Activated naive CD4-positive, alpha-beta T cell (primary cell): ENCODE measurements at places on chromosomes 11 and 22.

- DNase-seq, result no peak
Observed at GRCh38 chr11:73149105-73149504, 7.0 kb upstream of the FCHSD2 start.

DNA sequence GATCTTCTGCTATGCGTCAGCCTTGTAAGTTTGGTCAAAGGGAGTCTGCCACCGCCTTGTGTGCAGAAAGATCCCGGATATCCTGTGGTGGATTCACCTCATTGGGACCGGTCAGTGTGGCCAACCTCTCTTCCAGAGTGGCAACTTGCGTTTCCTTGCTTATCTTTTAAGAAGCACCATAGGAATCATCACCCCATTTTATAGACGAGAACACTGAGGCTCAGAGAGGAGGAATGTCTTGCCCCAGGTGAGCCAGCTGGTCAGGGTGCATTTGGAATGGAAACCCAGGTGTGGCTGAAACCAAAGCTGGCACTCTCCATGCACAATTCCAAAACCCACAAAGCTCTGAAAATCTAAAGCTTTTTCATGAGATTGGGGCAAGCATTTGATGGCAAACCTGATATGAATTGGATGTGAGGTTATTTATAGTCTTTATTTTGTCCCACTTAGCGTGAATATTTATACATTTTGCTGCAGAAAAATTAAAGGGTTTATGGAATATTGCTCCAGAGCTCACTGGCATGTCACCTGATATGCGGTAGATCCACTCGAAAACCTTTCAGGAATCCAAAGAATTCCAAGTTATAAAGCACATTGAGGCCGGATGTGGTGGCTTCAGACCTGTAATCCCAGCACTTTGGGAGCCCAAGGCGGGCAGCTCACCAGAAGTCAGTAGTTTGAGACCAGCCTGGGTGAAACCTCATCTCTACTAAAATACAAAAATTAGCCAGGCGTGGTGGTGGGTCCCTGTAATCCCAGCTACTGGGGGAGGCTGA lies 12.1 kb upstream of the EIF3D start:
- DNase-seq, result no peak

- DNase-seq, result no peak
Observed at GRCh38 chr22:46866591-46866990, 104.1 kb downstream of the TBC1D22A start.

DNA sequence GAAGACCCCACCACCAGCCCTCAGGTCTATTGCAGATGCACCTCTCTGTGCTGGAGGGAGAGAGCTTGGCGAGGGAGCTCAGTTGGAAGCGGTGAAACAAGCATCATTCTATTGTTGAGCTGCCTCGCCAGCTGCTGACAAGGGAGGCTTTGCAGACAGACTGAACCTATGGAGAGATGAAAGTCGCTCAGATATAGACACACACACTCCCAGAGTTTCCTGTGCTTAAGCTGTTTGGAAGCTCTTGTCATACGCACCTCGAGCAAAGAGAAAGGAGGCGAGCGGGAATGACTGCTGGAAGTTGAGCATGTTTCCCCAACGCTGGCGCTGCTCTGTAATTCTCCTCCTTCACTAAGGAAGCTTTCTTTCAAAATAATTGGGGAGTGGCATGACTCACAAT lies 126.1 kb downstream of the TRIM29 start:
- DNase-seq, result no peak

DNA sequence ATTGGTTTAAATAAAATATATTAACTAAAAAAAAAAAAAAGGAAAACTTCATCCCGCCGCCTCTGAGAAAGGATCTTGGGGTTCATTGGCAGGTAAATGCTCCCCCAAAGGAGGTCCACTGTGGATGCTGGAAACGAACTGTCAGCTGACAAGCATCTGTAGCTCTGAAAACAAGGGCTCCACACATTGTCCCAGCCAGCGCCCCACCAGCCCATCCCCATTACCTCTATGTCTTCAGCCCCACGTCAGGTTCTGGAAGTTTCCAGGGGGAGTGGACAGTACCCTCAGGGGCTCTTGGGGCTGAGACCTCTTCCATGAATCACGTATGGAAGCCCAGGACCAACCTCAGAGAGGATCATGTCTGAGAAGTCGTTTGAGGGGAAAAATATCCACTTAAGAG lies 66.4 kb upstream of the WNT7B start:
- DNase-seq, result no peak

DNA sequence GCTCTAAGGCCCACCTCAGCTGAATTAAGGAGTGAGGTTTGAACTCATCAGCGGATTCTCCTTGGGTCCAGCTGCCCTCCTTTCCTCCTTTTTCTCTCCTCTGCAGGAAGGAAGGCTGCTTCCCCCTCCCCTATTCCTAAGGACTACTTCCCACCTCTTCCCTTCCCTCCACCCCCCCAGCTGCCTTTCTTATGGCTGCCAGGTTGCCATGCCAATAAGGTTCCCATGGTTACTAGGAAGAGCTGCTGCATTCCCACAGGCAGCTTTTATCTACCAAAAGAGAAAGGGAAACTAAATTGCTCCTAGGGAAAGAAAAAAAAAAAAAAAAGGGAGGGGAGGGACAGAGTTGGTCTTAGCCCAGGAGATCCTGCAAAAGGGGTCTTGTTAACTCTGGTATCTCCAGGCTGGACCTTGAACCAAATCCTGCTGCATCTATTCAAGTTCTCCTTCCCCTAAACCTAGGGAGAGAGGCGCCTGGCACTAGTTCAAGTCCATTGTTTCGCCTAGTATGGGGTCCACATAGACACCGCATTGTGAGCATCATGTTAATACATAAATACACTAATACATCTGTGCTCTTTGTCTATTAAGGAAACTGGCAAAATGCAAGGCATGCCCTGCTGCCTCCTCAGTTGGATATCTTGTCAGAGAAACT lies 21.2 kb upstream of the FEZ1 start:
- DNase-seq, result no peak

GRCh38 chr22:47060718-47061117 lies 298.3 kb downstream of the TBC1D22A start:
- DNase-seq, result no peak

DNA sequence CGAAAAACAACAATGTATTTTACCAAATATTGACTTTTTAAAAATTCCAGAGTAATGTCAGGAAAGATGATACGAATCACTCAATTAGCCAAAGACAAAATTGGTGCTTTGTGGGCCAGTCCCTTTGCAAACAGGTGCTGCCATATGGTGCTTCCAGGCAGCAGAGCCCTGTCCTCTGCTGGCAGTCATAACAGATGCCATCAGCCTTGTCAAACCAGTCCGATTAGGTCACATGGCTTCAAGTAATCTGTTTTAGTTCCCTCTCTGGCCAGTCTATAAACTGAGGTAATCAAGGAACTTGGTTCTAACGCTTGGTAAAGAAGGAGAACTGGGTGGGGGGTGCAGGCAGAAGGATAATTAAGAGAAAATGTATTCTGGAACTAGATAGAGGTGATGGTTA lies 49.1 kb upstream of the CAPRIN1 start:
- DNase-seq, result no peak

GRCh38 chr11:13262096-13262495 lies 15.5 kb upstream of the BMAL1 start:
- DNase-seq, result no peak

- DNase-seq, result no peak
Observed at GRCh38 chr11:92758241-92758780, 211.1 kb upstream of the MTNR1B start.

DNA sequence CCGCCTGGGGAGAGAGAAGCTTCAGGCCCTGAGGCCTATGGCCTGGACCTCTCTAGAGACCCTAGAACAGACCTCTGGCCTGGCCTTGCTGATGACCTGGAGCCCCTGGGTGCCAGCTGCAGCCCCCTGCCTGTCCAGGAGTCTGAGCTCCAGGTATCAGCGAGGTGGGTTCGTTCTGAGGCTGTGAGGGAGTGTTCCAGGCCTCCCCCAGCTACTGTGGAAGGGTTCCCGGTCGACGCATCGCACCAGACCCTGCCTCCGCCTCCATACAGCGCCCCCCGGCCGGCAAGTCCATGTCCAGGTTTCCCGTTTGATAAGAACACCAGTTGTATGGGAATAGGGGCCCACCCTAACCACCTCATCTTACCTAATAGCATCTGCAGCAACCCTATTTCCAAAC lies 111.1 kb downstream of the KCNQ1 start:
- DNase-seq, result no peak

DNA sequence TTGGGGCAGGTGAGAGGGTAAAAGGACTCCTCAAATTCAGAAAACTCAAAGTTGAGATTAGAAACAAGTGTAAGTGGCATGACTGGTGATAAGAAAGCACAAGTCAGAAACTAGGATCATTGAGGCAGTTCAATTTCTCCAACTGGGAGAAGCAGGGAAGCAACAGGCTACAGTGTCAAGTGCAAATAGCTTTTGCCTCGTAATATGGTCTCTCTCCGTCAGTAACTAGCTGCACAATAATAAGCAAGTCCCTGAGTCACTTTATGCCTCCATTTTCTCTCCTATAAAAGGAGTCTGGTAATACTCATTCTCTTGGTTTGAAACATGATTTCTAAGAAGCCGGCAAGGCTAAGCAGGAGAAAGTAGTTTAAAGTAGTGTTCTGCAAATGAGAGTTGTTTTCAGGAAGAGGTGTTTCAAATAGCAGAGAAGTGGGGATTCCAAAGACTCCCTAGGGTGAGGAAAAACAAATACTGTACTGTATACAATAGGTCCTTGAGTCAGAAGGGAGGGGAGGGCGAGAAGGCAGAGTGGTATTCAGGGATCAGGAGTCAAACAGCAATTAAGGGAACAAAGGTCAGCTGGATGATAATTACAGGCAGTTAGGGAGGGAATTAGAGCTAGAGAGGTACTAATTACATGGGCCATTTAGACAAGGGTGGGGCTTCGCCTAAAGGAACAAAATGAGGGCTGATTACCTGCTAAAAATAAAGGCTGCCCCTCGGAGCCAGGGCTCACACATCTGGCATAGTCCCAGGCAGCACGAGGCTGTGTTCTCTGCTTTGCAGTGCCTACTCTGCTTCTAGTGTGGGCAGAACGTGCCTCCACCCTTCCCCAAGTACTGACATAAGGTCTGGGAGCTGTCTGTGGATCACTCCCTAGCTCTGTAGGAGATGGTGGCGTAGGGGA lies 96.0 kb upstream of the BDNF start:
- DNase-seq, result no peak

DNA sequence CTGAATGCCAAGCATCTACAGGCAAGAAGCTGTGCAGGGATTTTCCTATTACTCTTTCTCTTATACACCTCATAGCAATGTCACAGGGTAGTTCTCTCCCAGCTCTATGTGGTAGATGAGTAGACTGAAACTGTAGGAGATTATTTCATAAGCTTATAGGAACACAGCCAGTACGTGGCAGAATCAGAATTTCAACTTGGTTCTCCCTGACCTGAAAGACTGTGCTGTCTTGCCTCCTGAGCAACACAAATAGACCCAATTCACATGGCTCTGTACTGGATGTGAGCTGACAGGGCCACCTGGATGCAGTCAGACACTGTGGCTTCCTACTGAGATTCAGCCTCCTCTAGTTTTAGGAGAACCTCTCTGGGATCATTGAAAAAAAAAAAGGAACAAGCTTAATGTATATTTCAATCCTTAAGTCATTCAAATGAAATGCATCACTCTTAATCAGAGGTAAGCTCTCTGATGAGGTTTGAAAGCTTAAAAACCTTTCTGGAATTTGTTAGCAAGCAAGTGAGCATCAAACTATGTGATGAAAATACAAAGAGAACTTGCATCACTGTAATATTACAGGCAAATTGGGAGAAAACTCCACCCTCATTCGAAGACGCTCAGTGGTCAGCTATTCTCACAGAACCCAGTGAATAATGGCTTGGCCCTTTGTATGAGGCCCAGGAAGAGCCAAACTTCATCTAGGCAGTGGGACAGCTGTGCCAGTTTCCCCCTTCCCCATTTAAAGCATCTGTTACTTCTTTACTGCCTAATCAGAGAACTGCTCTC lies 1039.3 kb downstream of the NTM start:
- DNase-seq, result no peak

- DNase-seq, result no peak
Observed at GRCh38 chr11:32960553-32961164, 55.0 kb upstream of the DEPDC7 start.

DNA sequence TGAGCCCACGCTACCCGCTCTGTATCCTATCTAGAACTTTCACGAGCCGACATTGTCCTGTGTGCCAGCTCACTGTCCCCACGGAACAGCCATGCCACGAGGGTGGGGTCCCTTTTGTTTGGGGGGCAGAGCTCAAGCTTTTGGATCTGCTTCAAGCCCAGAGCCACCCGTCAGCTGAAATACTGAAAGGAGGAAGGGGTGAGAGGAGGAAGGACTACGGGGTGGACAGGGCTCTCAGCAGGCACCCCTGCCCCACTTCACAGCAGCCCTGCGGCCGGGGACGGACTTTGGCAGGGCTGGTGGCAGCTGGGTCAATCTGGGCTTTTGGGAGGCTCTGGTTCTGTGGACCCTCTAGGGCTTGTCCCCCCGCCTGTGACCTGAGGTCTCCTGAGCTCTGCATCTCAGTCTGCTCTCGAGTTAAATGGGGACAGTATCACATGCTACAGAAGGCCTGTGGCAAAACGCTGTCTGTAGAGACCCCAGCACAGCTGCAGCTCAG lies 30.0 kb upstream of the MUC5AC start:
- no peak for DNase-seq

GRCh38 chr11:66335531-66336233 lies 552 bp downstream of the RIN1 start:
- no peak for DNase-seq

- no peak for DNase-seq
Observed at GRCh38 chr11:65301491-65302329, 13.0 kb upstream of the CDC42EP2 start.

GRCh38 chr11:98195300-98195699 lies 825.4 kb upstream of the CNTN5 start:
- DNase-seq, result no peak

- no peak for DNase-seq
Observed at GRCh38 chr11:104096900-104097299, 60.5 kb downstream of the DDI1 start.

DNA sequence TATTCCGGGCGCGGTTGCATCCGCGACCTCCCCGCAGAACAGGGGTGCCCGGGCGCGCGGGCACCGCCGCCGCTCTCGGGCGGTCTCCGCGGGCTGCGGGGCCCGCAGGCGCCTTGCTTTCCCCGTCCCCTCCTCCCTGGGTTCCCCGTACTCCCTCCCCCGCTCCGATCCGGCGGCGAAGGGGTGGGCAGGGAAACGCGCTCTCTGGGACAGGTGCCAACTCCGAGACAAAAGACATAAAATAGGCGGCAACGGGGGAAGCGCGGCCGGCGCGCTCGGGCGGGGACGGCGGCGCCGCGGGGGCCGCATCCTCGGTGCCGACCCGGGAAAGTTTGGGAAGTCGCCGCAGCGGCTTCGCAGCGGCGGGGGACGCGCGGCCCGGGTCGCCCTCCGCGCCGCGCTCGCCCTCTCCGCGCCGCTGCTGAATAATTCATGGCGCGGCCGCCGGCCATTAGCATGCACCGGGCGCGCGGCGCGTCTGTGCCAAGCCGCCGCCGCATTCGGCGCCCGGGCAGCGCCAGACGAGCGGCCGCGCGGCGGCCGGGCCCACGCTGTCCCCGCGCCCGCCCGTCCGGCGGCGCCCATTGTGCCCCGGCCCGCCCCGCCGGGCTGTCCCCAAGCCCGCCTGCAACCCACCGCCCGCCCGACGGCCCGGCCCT lies 78.7 kb upstream of the PPARA start:
- DNase-seq, result peak; percentile 41

GRCh38 chr22:37509059-37509860 lies 10.0 kb downstream of the CARD10 start:
- no peak for DNase-seq
